Breast epithelium (tissue), 4 donors: ENCODE measurements at places on chromosomes 6 and 20. TPM values are rescaled to one million over a fixed set of nuclear protein-coding genes. Genes with fewer than 3 reads are reported as not detected.

BHLHE23 gene
- not detected for total RNA-seq

SIRPA gene
- 42.3 TPM for total RNA-seq

TTLL9 gene
- 2.9 TPM for total RNA-seq

TMEM74B gene
- total RNA-seq = 1.1 TPM

BMP6 gene
- total RNA-seq = 3.5 TPM

PHACTR3 gene
- 0.16 TPM for total RNA-seq

MCCD1 gene
- total RNA-seq = not detected

DNA sequence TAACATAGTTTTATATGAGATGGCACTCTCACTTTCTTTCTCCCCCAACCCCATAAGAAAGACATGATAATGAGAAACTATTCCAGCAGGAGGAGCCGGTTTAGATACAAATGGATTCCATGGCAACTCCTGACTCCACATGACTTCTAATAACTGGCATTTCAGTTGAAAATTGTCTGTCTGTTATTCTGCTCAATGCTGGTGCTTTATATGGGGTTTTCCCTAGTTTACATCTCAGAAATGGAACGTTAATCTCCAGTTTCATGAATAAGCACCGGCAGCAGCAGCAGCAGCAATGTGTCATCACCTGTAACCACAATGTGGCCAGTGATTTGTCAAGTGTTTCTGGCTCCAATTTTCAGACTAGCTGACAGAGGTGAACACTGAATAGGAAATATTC is 8.0 kb upstream of the SIM1 start:
- H3K36me3 ChIP-seq = no peaks in the 10 kb centered on the region
- H3K27ac ChIP-seq = no peak overlapping the region
- no peak for DNase-seq
- no peaks in the 10 kb centered on the region for H3K27me3 ChIP-seq

- no peak overlapping the region for H3K4me3 ChIP-seq
- H3K27ac ChIP-seq = no peak overlapping the region
- no peaks in the 10 kb centered on the region for H3K27me3 ChIP-seq
- no peaks in the 10 kb centered on the region for H3K36me3 ChIP-seq
- H3K4me1 ChIP-seq = no peaks in the 10 kb centered on the region
- DNase-seq = no peak
Observed at GRCh38 chr6:56713254-56713672, 70.6 kb upstream of the DST start.

DNA sequence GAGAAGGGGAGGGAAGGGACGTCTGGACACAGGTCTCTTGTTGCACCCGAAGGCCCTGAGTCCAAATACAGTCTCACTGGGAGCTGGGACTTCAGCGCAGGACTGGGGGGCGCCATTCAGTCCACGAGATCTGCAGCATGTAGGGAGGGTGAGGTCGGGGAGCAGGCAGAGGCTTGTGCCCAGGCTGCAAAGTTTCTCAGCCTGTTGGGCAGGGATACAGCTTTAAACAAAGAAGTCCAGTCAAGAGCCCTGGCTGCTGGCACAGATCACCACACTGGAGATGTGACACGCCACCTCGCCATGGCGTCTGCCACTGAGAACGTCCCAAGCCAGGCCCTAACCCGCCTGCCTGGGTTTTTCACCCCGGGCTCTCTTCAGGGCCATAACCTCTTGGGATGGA is 256.6 kb downstream of the DLL1 start:
- no peak overlapping the region for H3K4me3 ChIP-seq
- no peak overlapping the region for H3K27ac ChIP-seq
- H3K4me1 ChIP-seq = no peaks in the 10 kb centered on the region
- no peaks in the 10 kb centered on the region for H3K36me3 ChIP-seq
- peak; percentile 74 for DNase-seq

GRCh38 chr20:12072221-12072953 is 154.7 kb downstream of the BTBD3 start:
- H3K4me3 ChIP-seq = no peak overlapping the region
- no peaks in the 10 kb centered on the region for H3K27me3 ChIP-seq
- no peak for DNase-seq
- H3K4me1 ChIP-seq = no peaks in the 10 kb centered on the region
- no peaks in the 10 kb centered on the region for H3K36me3 ChIP-seq
- H3K27ac ChIP-seq = no peak overlapping the region

DNA sequence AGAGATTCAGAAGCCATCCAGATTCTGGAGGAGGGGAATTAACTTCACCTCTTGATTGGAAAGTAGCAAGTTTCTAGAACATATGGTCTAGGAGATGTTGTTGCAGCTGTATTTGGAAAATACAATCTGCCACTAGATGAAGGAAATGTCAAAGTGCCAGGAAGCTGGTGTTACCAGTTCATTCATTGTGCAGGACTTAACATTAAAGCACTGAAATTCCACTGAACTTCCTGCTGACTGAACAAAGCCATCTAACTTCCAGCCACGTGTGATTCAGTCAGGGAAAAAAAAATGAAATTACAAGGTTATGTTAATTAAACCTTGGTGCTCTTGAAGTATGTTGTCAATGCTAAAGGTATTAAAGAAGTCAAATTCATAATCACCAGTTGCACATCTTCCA is 321.5 kb upstream of the SASH1 start:
- H3K36me3 ChIP-seq = no peaks in the 10 kb centered on the region
- DNase-seq = no peak
- no peak overlapping the region for H3K27ac ChIP-seq
- H3K4me1 ChIP-seq = no peaks in the 10 kb centered on the region
- H3K4me3 ChIP-seq = no peak overlapping the region
- no peaks in the 10 kb centered on the region for H3K27me3 ChIP-seq

- H3K4me1 ChIP-seq = peaks cover 3% of the 10 kb centered on the region
- no peak overlapping the region for H3K4me3 ChIP-seq
Observed at GRCh38 chr6:36980876-36981619, 4.9 kb downstream of the MTCH1 start.

- no peaks in the 10 kb centered on the region for H3K27me3 ChIP-seq
- H3K4me3 ChIP-seq = peak overlapping the region; percentile 28
- no peak overlapping the region for H3K27ac ChIP-seq
Observed at GRCh38 chr20:21681234-21681921, 24.1 kb upstream of the PAX1 start.

DNA sequence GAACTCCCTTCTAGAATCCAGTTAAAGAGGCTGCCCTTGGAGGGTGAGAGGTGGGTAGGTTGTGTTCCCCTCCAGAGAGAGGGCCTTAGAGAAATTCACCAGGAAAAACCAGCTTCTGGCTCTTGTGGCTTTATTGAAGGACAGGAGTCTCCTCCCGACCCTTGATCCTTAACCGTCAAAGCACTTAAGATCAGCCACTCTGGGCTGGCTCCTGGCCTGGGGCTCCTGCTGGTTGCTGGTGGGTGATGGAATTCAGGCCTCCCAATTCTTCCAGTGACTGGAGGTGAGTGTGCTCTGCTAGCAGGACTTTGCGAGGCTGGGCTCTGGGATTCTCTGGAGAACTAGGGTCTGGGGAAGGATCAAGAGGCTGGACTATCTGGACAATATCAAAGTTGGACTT is 75.6 kb upstream of the LGSN start:
- no peak overlapping the region for H3K27ac ChIP-seq
- H3K36me3 ChIP-seq = no peaks in the 10 kb centered on the region
- no peaks in the 10 kb centered on the region for H3K4me1 ChIP-seq
- no peak for DNase-seq
- no peak overlapping the region for H3K4me3 ChIP-seq
- H3K27me3 ChIP-seq = no peaks in the 10 kb centered on the region

DNA sequence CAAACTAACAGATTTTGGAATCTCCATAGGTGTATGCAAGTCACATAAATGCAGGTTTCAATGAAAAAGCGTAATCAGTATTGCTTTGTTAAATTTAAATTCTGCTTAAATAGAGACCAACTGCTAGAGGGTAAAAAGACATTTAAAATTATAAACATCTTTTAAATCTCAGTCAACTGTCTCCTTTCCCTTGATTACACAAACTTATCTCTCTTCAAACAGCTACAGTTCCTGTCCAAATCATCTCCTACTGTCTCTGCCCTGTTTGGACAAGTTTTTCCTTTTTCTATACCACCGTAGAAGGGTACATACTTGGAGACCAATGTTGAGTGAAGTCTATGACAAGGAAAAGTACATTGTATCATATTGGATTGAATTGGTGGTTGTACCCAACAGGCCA is 43.5 kb downstream of the AGPAT4 start:
- no peaks in the 10 kb centered on the region for H3K4me1 ChIP-seq
- no peak for DNase-seq
- no peaks in the 10 kb centered on the region for H3K36me3 ChIP-seq
- H3K27me3 ChIP-seq = no peaks in the 10 kb centered on the region

- no peak for DNase-seq
- no peaks in the 10 kb centered on the region for H3K36me3 ChIP-seq
- H3K4me1 ChIP-seq = no peaks in the 10 kb centered on the region
- H3K27ac ChIP-seq = no peak overlapping the region
- H3K4me3 ChIP-seq = no peak overlapping the region
Observed at GRCh38 chr6:159935065-159935464, 33.8 kb upstream of the IGF2R start.

- peaks cover 7% of the 10 kb centered on the region for H3K4me1 ChIP-seq
- DNase-seq = peak; percentile 93
- H3K36me3 ChIP-seq = no peaks in the 10 kb centered on the region
- H3K27me3 ChIP-seq = no peaks in the 10 kb centered on the region
- H3K27ac ChIP-seq = peak overlapping the region; percentile 92
- peak overlapping the region; percentile 58 for H3K4me3 ChIP-seq
Observed at GRCh38 chr20:50790651-50791277, 4.1 kb upstream of the BCAS4 start.

- no peaks in the 10 kb centered on the region for H3K36me3 ChIP-seq
- H3K4me1 ChIP-seq = no peaks in the 10 kb centered on the region
- H3K27me3 ChIP-seq = no peaks in the 10 kb centered on the region
- no peak overlapping the region for H3K27ac ChIP-seq
- DNase-seq = no peak
Observed at GRCh38 chr6:80771941-80772340, 665.5 kb downstream of the BCKDHB start.

GRCh38 chr20:9999645-10000044 is 35.1 kb upstream of the ANKEF1 start:
- no peaks in the 10 kb centered on the region for H3K4me1 ChIP-seq
- H3K27me3 ChIP-seq = no peaks in the 10 kb centered on the region
- no peak overlapping the region for H3K4me3 ChIP-seq
- H3K36me3 ChIP-seq = no peaks in the 10 kb centered on the region
- DNase-seq = no peak

GRCh38 chr6:122817766-122818165 is 28.7 kb downstream of the SMPDL3A start:
- no peak overlapping the region for H3K4me3 ChIP-seq
- no peak overlapping the region for H3K27ac ChIP-seq
- no peaks in the 10 kb centered on the region for H3K27me3 ChIP-seq
- H3K36me3 ChIP-seq = no peaks in the 10 kb centered on the region
- DNase-seq = no peak
- no peaks in the 10 kb centered on the region for H3K4me1 ChIP-seq

DNA sequence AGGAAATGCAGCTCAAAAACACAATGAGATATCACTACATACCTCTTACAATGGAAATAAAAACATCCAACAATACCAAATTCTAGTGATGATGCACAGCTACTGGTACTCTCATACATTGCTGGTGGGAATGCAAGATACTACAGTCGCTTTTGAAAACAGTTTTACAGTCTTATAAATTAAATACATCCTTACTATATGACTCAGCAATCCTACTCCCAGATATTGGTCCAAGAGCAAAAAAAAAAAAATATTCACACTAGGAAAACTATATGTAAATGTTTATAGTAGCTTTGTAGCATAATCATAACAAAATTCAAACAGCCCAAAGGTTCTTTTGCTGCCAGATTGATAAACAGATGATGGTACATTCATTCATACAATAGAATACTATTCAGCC is 217.4 kb upstream of the FAM83B start:
- H3K4me1 ChIP-seq = no peaks in the 10 kb centered on the region
- no peak overlapping the region for H3K4me3 ChIP-seq

DNA sequence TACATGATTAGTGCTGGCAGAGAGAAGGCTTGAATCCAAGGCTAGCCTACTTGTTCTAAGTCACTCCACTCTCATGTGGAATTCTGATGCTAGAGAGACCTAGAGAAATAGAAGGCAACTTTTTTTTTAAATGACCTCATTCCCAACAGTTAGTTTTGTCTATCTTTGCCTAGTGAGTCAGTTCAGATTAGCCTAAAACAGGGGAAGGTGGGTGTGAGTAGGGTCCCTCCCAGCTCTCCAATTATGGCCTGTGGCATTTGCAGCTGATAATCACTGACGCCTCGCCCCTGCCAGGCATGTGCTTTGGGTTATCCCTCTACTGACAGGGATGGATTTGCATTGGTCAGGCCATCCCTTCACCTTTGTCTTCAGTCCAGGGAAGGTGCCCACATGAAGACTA is 13.6 kb downstream of the TXLNB start:
- H3K4me1 ChIP-seq = no peaks in the 10 kb centered on the region
- DNase-seq = no peak
- no peaks in the 10 kb centered on the region for H3K27me3 ChIP-seq
- no peak overlapping the region for H3K4me3 ChIP-seq
- peak overlapping the region; percentile 0 for H3K27ac ChIP-seq
- no peaks in the 10 kb centered on the region for H3K36me3 ChIP-seq

GRCh38 chr20:25296094-25297093 is 48.5 kb downstream of the PYGB start:
- no peaks in the 10 kb centered on the region for H3K4me1 ChIP-seq
- H3K27me3 ChIP-seq = no peaks in the 10 kb centered on the region
- no peak overlapping the region for H3K4me3 ChIP-seq
- DNase-seq = no peak

DNA sequence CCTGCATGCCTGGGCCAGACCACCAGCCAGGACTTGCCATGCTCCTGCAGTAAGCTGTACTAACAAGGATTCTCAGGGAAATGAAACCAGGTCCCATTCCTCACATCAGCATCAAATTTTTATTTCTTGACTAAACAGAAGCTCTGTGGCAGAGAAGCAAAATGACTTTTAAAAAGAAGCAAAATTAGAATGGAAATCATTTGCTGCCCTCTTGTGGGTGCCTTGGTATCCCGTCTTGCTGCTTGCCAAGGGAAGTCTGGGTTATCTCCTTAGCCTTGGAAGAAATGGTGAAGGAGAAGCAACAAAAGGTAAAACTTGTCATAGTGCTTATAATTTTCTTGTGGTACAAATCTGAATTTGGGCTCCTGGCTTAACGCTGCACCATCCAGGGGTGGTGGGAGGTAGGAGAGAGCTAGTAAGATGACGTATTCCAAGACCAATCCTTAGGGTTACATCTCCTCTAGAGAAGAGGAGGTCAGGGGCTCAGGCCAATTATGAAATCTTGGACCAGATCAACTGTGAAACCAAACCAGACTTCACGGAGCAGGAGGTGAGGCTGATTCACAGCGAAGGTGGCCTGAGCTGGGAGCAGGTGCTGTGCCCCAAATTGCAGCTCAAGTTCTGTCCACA is 107.5 kb downstream of the FAXC start:
- no peak overlapping the region for H3K4me3 ChIP-seq
- H3K27me3 ChIP-seq = no peaks in the 10 kb centered on the region
- H3K27ac ChIP-seq = no peak overlapping the region
